ENCODE measurements at places on chromosomes 16 and 17.

DNA sequence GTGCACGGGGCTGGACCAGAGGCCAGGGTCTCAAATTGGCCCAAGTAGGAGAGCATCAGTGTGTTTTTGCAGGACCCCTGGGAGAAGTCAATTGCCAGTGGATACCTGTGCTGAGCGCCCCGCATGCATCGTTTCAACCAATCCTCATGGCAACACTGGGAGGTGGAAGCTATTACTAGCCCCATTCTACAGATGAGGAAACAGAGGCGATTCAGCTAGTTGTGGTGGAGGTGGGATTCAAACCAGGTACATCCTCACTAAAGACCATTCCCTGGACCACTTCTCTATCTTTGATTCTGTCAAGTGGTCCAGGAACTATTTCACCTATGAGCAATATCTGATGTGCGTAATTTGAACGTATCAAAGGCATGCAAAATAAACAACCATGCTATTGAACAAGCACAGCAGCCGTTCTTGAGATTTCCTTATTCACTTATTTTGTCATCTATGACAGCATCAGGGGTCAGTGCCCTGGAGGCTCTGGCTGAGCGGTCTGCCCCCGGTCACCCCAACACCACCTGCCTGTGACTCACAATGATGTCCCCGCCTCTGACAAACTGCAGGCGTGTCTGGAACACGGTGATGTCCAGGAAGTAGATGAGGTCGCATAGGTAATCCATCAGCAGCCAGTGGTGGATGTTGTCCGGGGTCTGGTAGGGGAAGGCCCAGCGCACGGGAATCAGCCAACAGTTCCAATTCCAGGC lies 54.0 kb downstream of the CNGB1 start:
- no peak for DNase-seq

DNA sequence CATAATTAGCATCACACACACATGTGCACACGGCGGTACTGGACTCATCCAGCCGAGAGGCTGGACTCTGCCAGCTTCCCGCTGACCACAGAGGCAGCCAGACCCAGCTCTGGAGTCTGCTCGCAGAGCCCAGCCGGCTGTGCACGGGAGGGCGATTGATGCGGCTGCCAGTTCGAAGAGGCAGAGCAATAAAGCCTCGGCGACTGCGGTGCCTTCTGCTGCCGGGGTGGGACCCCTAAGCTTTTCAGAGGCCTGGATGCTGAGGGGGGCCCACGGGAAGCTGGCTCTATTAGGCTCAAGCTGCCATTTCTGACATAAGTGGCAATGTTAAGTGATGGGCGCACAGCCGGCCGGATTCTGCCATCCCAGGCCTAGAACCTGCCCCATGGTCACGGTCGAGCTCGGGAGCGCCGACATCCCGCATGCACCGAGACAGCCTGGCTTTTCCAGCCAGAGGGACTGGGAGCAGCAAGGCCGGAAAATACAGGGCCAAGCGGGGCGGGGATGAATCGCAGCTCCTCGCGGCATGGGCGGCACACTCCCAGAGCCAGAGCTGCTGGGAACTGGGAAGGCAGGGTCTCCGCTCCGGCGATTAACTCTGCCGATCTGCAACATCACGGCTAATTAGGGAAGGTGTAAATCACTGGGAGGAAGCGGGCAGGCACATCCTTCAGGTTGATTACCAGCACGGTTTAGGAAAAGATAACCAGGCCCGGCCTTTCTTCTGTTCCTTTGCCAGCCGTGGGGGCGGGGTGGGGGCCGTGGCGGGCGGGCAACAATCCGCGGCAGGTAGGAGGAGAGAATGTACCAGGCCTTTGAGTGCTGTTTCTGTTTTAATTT lies 57.7 kb downstream of the TBC1D16 start:
- DNase-seq: no peak

DNA sequence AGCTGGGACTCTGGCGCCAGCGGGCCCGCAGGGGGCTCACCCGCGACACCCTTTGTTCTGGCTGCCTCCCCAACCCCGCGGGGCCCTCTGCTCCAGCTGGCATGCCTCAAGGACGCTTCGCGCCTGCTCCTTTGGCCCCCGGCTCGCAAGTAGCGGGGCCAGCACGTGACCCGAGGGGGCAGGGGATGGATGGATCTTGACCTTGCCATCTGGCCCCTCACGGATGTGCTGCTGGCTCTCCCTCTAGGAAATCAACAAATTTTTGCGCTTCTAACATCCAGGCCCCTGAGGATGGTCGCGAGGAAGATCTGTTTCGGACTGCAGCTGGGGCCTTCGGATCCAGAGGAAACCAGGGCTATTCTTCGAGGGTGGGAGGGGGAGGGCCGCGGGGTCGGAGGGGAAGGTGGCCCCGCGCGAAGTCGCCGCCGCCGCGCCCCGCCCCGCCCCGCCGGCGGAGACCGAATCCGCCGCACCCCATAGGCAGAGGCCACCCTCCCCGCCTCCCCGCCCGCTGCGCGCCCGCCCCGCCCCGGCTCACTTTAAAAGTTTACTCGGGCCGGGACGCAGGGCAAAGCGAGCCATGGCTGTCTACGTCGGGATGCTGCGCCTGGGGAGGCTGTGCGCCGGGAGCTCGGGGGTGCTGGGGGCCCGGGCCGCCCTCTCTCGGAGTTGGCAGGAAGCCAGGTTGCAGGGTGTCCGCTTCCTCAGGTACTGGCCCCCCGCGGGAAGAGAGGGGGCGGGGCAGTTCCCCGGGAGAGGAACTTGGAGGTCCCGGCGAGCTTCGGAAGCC lies at the start of gene ACSF2:
ACSF2 (plus strand) TSS at position 537 of the 790 bp plus-strand sequence; CDS start at position 581, 44 bp downstream.
- no peak for DNase-seq

DNA sequence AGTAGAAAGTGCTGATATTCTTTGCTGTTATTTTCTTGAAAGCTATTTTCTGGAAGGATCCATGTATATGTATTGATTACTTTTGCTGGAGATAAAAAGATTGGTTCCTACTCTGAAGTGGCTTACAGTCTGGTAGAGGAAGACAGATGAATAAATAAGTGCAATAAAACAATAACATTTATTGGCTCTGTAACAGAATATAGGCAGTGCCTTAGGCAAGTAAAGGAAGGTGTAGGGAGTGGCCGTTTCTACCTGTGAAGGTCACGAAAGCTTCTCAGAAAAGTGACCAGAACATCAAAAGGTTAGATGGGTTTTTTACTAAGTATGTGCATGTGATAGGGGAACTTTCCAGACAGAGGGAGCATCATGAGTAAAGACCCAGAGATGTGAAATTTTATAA lies 43.1 kb downstream of the COX10 start:
- DNase-seq: no peak

GRCh38 chr17:79608624-79608959 lies 2.3 kb downstream of the RBFOX3 start:
- DNase-seq: no peak

DNA sequence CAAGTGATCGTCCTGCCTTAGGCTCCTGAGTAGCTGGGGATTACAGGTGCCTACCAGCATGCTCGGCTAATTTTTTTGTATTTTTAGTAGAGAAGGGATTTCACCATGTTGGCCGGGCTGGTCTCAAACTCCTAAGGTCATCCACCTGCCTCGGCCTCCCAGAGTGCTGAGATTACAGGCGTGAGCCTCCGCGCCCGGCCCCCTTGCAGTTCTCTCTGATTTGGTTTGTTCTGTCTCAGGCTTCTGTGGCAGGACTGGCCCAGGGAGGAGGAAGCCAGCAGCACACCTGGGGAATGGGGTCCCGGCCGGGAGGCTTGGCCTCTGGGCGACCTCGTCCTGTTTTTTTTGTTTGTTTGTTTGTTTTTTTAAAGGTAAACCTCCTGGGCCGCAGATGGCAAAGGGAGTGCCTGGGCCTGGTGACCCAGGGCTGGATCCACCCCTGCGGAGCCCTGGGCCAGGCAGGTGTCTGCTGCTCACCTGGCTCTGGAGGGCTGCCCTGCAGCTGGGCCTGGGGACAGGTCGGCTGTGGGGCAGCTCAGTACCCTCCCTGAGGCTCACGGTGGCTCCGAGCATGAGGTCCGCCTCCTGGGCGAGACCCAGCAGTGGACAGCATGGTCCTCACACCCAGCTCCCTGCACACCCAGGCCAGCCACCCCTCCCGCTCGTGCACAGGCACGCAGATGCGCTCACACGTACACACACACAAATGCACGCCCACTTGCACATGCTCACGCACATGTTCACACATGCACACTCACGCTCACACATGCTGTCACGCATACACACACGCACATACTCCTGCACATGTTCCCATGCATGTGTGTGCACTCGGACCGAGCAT lies 3.3 kb upstream of the NUDT16L1 start:
- DNase-seq: no peak

DNA sequence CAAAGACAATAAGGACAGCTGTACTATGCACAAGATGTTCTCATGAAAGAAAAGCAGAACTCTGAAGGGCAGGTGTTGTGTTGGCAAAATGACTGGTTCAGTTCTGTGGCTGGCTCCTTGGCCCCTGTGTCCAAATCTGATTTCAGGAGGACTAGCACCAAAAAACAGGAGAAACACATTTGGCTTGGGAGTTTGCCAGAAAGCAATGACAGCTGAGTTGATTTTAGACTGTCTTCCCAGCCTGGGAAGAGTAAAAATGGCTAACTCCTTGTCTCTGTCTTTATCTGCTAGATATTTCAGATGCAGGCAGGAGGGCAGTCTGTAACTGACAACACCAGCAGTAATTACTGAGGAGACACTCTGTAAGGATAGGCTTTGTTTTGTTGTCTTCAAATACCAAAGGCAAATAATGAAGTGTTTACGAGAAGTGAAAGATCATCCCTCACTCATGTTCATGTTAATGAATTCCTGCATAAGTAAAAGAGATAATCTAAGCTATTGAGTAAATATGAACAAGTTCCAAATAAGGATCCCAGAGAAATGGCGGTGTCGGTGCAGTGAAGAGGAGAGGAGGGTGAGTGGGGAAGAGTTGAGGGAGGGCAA lies 989.0 kb downstream of the CDH11 start:
- no peak for DNase-seq

GRCh38 chr17:48261297-48261880 lies 153.8 kb downstream of the SNX11 start:
- DNase-seq: peak; percentile 47

DNA sequence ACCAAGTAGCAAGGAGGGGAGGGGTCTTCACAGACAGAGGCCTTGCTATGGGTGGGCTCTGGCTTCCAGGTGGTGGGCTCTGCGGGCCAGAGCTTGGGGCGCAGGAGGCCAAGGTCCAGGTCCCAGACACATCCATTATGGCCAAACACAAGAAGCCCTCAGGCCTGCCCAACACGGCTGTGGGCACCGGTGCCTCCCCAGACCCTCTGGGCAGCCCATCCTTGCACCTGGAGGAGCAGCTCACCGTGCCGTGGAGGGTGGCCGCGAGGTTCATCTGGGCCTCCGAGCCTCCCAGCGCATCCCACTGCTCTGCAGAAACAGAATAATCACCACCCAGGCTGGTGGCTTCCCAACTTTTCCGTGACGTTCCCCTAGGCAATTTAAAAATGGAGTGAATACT lies 55.9 kb downstream of the TBC1D16 start:
- DNase-seq: no peak

DNA sequence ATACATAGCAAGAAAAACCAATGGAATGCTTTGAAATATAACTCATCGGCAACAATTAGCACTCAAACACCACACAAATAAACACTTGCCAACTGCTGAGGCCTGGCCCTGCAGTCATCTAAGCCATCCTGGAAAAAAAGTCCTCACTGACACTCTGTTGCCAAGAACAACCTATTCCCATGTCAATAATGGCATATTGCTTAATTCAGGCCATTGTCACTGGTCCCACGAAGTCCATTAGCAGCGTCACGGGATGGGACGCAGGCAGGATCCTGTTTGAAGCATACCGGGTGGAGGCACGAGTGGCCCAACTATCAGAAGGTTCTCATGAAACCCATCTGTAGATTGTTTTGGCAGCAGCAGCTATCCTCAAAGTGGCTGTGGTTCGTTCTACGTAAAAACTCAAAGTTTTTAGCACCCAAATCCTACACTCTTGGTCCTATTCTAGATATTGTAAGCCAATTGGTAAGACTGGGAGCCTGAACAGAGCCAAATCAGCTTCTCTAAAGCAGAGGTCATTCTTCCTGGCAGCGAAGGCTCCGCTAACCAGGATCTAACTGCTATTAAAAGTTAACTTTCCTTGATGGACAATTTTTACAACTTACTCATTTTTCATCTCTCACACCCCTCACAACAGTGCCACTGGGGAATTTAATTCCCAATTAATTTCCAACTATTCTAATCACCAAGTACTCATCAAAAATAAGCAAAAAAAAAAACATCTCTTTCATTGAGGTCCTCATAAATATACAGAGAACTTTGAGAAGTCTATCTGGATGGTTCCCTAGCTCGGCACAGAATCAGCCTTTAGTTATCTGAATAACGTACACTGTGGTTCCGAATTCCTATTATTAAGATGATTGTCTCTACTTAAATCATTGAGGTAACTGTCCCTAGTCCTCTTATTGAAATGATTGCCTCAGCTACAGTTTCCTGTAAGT lies 91.5 kb downstream of the ZFHX3 start:
- DNase-seq: no peak

GRCh38 chr17:20010936-20011335 lies 1.8 kb downstream of the SPECC1 start:
- DNase-seq: no peak

GRCh38 chr17:79664930-79665737 lies 54.3 kb upstream of the RBFOX3 start:
- no peak for DNase-seq

DNA sequence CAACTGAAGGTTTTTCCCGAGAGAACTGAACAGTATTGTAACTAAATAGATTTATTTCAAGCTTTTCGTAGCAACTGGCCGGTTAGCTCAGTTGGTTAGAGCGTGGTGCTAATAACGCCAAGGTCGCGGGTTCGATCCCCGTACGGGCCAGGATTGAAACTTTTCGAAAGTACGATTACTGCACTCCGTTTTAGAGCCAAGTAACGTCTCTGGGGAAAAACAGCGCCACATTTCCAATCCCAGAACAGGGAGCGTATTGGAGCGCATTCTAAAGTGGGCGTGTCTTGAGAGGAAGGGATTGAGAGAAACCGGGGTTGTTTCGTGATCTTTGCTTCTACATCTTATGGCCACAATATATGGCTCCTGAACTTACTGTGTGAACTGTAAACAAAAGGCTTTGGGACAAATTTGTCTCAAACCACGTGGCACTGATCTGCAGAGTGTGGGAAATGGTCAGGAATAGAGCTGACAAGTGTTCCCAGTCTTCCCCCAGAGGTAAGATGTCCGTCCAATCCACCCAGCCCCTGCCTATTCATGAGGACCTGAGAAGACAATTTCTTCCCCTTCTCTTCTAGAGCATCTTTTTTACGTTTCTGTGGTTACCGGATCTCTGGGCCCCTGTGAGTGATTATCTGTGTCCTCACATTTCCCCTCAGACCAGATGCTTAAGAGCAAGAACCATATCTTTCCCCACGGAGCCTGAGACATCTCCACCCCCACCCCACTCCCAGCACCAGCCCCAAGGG lies 2.3 kb downstream of the BORCS6 start:
- DNase-seq: peak; percentile 100
